ENCODE measurements at places on chromosomes 3 and 15. TPM values are rescaled to one million over a fixed set of nuclear protein-coding genes. Genes with fewer than 3 reads are reported as not detected.
A peak's percentile ranks its signal among the peaks of the same experiment; 100 is the strongest.

- no peak for DNase-seq
Observed at GRCh38 chr15:58331560-58331912, 100.3 kb upstream of the LIPC start.

DNA sequence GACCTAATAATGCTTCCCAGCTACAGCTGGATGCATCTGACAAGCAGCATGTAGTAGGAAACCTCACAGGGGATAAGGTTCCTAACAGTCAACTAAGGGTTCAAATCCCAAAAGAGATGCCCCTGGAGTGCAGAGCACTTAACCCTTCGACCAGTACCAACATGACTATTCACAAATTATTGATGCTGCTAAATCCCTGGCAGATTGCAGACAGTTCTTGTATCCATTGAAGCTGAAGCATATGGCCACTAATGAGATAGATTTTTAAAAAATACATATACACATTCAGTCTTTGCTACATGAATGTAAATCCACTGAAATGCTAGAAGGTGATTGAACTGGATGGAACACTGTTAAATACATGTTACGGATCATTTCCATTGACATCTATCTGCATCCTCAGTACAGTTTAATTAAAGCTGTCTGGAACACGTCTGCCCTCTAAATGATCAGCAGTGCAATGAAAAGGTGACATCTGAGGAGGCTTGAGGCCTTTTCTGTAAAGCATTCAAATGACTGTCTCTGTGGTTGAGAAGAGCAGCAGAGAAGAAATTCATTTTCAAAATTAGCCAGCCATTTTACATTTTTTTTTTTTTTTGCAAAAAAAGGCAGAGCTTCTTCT is 19.5 kb upstream of the NANOGP8 start:
- no peak for DNase-seq

- DNase-seq = peak; percentile 70
Observed at GRCh38 chr3:32569540-32570420, 878 bp downstream of the DYNC1LI1 start.

- DNase-seq = peak; percentile 50
Observed at GRCh38 chr15:70095408-70096214, 2.1 kb downstream of the TLE3 start.

DNA sequence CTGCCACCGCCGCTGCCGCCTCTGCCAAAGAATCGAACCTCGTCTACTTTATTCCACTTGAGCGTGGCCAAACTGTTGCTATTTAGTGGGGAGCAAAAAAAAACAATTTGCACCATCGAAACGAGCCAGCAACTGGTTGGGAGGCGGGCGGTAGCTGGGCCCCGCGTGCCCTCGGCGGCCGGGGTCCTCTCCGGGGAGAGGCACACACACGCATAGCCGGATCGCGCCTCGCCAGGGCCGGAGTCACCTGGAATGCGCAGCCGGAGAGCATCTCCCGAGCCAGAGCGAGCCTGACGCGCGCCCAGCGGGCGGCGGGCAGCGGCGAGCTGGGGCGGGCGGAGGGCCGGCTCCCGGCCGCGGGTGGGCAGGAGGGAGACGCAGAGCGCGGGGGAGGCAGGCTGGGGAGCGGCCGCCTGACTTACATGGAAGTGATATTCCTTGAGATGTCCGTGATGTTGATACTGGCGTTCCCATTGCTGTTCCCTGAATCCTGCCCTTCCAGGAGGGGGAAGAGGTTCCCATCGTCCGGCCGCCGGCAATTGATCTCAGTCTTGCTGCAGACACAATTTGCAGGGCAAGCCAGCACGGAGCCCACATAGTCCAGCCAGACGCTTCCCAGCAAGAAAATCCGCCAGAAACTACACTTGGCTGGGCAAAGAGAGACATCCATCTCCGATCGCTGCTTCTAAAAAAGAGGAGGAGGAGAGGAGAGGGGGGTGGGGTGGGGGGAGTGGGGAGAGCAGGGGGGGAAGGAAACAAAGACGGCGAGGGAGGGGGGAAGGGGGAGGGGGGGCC is 858 bp downstream of the NTRK3 start:
- DNase-seq = no peak

GRCh38 chr3:179710079-179710478 is 57.2 kb downstream of the USP13 start:
- no peak for DNase-seq

GRCh38 chr3:137409584-137409983 is 354.5 kb upstream of the SOX14 start:
- no peak for DNase-seq

DNA sequence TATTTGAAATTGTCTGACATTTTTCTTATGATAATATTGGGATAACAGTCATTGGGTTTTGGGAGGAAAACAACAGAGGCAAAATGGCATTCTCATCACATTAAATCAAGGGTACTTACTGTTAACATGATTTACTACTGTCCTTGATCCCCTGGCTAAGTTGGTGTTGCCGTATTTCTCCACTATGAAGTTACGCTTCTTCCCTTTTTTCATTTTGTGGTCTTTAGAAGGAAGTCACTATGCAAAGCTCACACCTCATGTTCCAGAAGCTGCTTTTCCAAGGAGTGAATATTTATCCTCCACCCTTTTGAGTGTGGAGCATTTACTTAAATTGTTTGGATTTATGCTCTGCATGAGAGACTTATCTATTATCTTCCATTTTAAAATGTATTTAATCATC is 63.7 kb downstream of the ALCAM start:
- no peak for DNase-seq

GRCh38 chr3:186493525-186494255 is 50.5 kb downstream of the CRYGS start:
- no peak for DNase-seq

GRCh38 chr3:114052216-114052615 is 4.1 kb downstream of the CCDC191 start:
- DNase-seq = no peak

DNA sequence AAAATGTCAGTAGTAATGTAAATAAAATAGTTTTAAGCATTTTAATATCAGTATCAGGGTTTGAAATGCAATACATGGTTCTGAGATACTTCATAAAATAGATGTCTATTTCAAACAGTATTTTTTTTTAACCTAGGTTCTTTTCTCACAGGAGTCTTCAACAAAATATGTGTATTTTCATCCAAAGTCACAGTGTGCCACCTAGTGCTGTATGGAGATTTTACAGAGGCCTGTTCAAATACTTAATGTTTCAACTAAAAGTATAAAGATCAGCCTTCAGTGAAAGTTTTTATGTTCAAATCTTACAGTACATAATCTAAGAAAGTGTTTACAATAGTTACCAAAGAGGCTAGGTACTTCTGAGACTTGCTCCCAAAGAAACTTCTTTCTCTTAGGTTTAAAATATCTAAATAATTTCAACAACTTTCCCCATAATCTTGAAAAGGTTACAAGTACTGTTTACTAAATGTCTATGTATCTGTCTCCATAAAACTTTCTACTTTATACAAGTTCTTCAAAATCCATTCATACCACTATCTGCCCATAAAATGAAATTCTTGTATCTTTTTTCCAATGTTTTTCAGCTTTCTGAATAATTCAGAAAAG is 38.3 kb downstream of the SCAPER start:
- no peak for DNase-seq

DNA sequence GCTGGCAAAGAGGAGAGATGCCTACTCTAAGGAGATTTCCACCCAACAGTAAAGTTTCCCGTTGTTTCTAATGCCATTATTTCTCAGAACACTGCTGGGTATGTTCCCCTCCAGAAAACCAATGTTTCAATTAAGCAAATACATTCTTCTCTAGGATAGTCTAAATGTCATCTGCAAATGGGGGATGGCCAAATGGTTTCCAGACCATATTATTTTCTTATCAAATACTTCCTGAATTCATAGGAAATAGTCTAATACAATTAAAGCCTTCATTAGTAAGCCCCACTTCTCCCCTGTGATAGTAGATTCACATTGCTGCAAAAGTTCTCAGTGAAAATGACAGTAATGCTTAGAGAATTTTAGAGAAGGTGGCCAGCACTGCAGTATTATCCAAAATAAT is 716.6 kb downstream of the GRM7 start:
- no peak for DNase-seq

DNA sequence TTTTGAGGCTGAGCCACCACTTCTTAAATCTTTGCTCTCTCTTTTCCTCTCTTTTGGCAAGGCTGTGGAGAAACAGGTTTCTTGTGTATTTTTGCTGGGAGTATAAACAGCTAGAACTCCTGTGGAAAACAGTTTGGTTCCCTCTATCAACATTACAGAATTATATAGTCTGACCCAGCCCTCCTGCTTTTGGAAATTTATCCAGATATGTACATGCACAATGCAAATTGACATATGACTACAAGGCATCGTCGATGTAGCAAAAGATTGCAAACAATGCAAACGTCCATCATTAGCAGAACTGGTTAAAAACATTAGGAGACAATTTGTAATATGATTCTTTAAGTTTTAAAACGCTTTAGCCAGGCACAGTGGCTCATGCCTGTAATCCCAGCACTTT is 12.5 kb upstream of the MYO1E start:
- DNase-seq = no peak

- no peak for DNase-seq
Observed at GRCh38 chr3:143562789-143563188, 285.5 kb downstream of the SLC9A9 start.

DNA sequence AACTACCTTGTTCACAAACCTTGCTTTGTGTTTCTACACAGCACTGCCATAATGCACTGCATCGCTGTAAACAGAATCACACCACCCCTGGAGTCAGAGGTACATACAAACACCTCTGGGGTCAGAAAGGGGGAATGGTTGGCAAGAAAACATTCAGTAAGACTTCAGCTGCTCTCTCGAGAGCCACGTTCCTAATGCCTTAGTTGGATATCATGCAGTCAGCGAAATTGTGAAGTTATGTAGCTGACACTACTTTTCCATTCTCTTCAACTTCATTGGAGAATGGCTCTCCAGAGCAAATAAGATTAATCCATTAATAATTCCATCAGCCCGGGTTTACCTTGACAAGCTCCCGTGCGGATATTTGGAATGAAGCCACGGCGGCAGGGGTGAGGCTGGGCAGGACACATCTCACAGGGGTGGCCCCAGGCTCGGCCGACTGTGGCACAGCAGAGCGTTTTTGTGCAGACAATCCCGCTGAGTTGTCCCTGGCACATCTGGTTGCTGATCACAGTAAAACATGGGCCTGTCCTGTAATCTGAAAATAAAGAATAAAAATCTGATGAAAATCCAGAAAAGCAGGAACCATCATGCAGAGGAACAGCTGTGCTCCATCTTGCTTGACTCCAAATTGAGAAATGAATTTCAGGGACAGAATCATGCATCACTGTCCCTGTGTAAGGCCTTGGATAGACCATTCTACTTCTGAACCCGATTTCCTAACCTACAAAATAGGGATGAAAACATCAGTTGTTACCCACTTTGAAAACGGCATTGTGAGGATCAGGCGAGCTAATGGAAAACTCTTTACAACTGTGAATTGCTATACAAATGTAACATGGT is 108.0 kb downstream of the FBN1 start:
- no peak for DNase-seq

Gene TM4SF1
- total RNA-seq = 83.9 TPM

Gene ALDH1A2
- total RNA-seq = 5.4 TPM

Gene CSPG4
- total RNA-seq = 12.2 TPM

Gene LTK
- total RNA-seq = 18.7 TPM

Gene IL17RB
- 15.6 TPM for total RNA-seq

Gene SPESP1
- 4.8 TPM for total RNA-seq
